Hematopoietic multipotent progenitor cell treated with erythropoietin and hydrocortisone succinate and interleukin-3 and kit ligand, for 17 days (in vitro differentiated cells): ENCODE measurements at places on chromosomes 11 and 22.

DNA sequence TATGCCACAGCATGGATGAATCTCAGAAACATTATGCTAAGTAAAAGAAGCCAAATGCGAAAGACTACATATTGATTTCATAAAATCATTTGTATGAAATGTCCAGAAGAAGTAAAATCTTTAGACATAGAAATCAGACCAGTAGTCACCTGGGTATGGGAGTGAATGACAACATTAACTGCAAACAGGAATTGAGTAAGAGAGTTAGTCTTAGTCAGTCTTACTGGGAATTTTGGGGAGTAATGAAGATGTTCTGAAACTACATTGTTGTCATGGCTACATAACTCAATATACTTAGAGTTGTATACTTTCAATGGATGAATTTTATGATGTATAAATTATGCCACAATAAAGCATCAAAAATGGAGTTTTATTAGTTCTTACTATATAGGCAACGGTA, 107.8 kb upstream of the CHORDC1 start:
- no peak for DNase-seq

- no peak for DNase-seq
Observed at GRCh38 chr22:28911777-28912669, 28.7 kb downstream of the ZNRF3 start.

- DNase-seq, result no peak
Observed at GRCh38 chr11:111236383-111236782, 9.1 kb upstream of the POU2AF2 start.

- DNase-seq, result no peak
Observed at GRCh38 chr11:113894421-113894996, 10.1 kb upstream of the HTR3B start.

- no peak for DNase-seq
Observed at GRCh38 chr11:56817661-56818060, 69.2 kb upstream of the OR9G4 start.

GRCh38 chr11:78347956-78348355, 69.7 kb downstream of the GAB2 start:
- DNase-seq, result no peak

- no peak for DNase-seq
Observed at GRCh38 chr11:127393460-127393997, 393.0 kb upstream of the KIRREL3 start.

GRCh38 chr11:6531267-6531752, 34.2 kb downstream of the DNHD1 start:
- peak; percentile 89 for DNase-seq

DNA sequence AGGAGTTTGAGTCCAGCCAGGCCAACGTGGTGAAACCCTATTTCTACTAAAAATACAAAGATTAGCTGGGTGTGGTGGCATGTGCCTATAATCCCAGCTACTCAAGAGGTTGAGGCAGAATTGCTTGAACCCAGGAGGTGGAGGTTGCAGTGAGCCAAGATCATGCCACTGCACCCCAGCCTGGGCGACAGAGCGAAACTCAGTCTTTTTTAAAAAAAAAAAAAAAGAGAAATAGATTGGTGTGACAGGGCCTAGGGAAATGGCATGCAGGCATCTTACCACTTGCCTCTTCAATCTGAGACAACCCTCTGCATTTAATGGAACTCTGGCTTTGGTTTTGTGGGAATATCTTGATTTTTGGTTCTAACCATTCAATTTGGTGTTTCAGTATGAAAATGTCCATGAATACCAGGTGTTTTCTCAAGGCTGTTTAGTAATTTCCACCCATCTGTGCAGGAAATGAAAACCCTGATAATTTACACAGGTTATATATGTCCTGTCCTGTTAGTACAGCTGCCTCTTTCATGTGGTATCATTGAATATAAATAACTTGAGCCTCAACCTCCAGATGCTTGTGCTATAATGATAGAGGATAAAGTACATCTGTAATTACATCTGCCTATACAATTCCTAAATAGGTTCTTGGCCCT, 8.4 kb downstream of the XBP1 start:
- no peak for DNase-seq

- no peak for DNase-seq
Observed at GRCh38 chr22:20433191-20433590, 4.4 kb downstream of the SCARF2 start.

DNA sequence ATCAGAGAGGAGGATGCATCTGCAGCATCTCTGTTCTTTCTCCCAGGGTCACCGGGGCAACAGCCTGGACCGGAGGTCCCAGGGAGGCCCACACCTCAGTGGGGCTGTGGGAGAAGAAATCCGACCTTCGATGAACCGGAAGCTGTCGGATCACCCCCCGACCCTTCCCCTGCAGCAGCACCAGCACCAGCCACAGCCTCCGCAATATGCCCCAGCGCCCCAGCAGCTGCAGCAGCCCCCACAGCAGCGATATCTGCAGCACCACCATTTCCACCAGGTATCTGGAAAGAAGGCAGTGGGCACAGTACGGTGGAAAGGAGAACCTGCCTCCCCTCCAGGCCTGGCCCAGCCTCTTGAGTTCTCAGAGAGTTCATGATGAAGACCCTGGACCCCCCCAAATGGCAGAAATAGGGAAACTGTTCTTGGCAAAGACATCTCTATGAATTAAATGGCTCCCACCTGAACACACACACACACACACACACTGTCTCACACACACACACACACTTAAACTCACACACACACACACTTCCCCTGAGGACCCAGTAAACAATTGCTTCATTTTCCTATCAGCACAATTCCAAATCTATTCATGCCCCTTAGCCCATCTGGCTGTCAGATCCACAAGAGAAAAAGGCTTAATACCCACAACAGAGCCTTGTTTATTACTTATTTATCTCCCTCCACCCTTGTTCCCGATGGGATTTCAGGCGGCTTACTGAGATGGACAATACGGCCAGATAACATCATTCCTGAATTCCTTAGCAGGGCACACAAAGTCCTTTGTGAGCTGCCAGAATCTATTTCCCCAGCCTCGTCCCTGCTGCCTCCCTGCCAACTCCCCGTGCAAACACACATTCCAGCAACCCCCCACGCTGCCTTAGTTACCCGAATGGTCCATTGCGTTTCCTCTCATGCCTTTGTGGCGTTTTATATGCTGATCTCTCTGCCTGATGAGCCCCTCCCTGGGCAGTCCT, 8.1 kb downstream of the TMA7B start:
- DNase-seq, result no peak

GRCh38 chr11:66789097-66789890, 53.9 kb upstream of the RCE1 start:
- DNase-seq, result no peak
